Transverse colon (tissue), 4 donors: ENCODE measurements at places on chromosomes 3 and 15. TPM values are rescaled to one million over a fixed set of nuclear protein-coding genes. Genes with fewer than 3 reads are reported as not detected.

Gene PRR20G
- total RNA-seq: not detected

Gene HRG
- not detected for total RNA-seq

Gene TGM4
- total RNA-seq: not detected

Gene WDR93
- not detected for total RNA-seq

Gene EHHADH
- total RNA-seq: 17.5 TPM

Gene BSN
- total RNA-seq: 0.27 TPM

GRCh38 chr3:31361371-31362273 lies 171.1 kb upstream of the STT3B start:
- H3K4me3 ChIP-seq: no peak overlapping the region
- H3K27ac ChIP-seq: no peak overlapping the region
- H3K27me3 ChIP-seq: no peaks in the 10 kb centered on the region
- H3K36me3 ChIP-seq: no peaks in the 10 kb centered on the region
- DNase-seq: no peak

DNA sequence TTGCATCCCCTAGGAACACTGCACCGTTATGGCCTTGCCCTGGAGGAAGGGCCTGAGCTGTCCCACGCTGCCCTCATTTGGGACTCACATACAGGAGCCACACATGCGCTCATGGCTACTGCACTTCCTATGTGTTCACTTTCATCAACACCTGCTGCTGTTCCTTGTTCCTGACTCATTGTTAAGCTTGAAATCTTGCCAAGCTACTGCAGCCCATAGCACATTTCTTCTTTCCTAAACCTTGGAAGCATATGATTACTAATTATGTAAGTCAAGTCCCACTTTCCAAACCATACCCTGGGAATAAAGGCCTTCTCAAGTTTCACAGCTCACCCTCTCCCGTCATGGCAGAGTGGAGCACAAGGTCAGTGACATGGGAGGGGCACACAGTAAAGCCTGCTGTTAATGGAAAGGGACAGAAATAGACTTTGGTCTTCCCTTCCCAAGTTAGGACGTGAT lies 307.9 kb downstream of the CLSTN2 start:
- no peak overlapping the region for H3K4me3 ChIP-seq
- no peak overlapping the region for H3K27ac ChIP-seq
- H3K27me3 ChIP-seq: no peaks in the 10 kb centered on the region
- no peaks in the 10 kb centered on the region for H3K4me1 ChIP-seq
- H3K36me3 ChIP-seq: no peaks in the 10 kb centered on the region
- DNase-seq: no peak

GRCh38 chr3:171950373-171950772 lies 89.0 kb upstream of the FNDC3B start:
- H3K4me3 ChIP-seq: no peak overlapping the region
- H3K27ac ChIP-seq: no peak overlapping the region
- H3K4me1 ChIP-seq: peaks cover 13% of the 10 kb centered on the region
- H3K27me3 ChIP-seq: no peaks in the 10 kb centered on the region
- no peaks in the 10 kb centered on the region for H3K36me3 ChIP-seq

- no peak overlapping the region for H3K4me3 ChIP-seq
- H3K27me3 ChIP-seq: no peaks in the 10 kb centered on the region
- no peak overlapping the region for H3K27ac ChIP-seq
- DNase-seq: no peak
- no peaks in the 10 kb centered on the region for H3K36me3 ChIP-seq
These were observed 429.5 kb downstream of the NLGN1 start for GRCh38 chr3:173826901-173827609.

DNA sequence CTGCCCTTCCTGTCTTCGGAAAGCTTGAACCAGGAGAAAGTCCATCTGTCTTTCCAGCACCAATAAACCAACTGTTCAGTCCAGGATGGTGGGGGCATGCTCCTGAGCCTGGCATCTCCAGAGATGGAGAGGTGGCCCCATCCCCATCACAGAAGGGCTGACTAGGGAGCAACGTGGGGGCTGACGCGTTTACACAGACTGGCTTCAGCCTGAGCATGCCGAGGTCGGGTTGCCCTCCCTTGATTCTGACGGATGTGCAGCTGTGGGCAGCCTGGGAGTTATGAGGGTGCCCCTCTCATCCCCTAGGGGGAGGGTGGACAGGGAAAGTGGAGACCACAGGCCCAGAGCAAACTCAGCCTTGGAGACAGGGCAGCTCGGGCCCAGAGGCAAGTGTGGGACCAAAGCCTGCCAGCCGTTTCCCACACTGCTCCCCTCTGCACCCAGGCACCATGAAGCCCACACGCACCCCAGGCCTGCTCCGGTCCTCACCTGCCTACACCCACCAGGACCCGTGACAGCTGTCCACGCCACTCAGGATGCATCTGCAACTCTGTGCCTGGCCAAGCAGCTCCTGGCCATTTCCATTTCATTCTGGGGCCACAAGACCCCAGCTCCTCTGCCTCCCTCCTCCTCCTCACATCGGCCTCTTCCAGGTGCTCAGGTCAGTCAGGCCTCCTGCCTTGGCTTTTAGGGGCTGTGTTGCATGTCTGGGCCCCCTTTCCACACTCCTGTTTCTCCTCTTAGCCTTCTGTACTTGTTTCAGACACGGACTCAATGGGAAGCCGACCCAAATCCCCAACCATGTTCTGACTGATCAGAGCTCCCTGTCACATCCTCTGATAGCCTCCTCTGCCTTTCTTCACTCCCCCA lies 48.2 kb upstream of the SLC41A3 start:
- H3K36me3 ChIP-seq: no peaks in the 10 kb centered on the region
- H3K4me3 ChIP-seq: no peak overlapping the region
- peak; percentile 4 for DNase-seq
- H3K27ac ChIP-seq: no peak overlapping the region
- no peaks in the 10 kb centered on the region for H3K4me1 ChIP-seq
- H3K27me3 ChIP-seq: no peaks in the 10 kb centered on the region

- H3K27me3 ChIP-seq: no peaks in the 10 kb centered on the region
- H3K27ac ChIP-seq: no peak overlapping the region
- no peak for DNase-seq
These were observed 28.4 kb upstream of the SLC2A2 start for GRCh38 chr3:171054921-171055320.

GRCh38 chr3:195447201-195447600 lies 4.4 kb upstream of the ACAP2 start:
- H3K36me3 ChIP-seq: no peaks in the 10 kb centered on the region
- peak; percentile 42 for DNase-seq
- H3K4me3 ChIP-seq: no peak overlapping the region
- no peak overlapping the region for H3K27ac ChIP-seq
- H3K27me3 ChIP-seq: no peaks in the 10 kb centered on the region

- H3K4me1 ChIP-seq: no peaks in the 10 kb centered on the region
- no peaks in the 10 kb centered on the region for H3K36me3 ChIP-seq
- DNase-seq: no peak
- no peak overlapping the region for H3K4me3 ChIP-seq
- H3K27ac ChIP-seq: no peak overlapping the region
- no peaks in the 10 kb centered on the region for H3K27me3 ChIP-seq
These were observed 61.9 kb downstream of the WHAMM start for GRCh38 chr15:82871358-82871757.

DNA sequence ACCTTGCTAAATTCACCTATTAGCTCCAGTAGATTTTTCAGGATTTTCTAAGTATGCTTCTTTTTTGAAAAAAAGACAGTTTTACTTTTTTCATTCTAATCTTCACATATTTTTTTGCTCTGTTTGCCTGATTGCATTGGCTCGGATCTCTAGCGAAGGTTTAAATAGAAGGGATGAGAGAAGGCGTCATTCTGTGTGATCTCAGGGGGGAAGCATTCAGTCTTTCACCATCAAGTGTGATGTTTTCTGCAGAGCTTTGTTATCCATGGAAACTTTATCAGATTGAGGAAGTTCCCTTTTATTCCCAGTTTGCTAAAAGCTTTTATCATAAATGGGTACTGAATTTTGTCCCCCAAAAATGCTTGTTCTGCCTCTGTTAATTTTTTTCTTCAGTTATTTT lies 120.3 kb downstream of the LRRK1 start:
- H3K4me3 ChIP-seq: no peak overlapping the region
- peak; percentile 2 for DNase-seq
- H3K36me3 ChIP-seq: no peaks in the 10 kb centered on the region

DNA sequence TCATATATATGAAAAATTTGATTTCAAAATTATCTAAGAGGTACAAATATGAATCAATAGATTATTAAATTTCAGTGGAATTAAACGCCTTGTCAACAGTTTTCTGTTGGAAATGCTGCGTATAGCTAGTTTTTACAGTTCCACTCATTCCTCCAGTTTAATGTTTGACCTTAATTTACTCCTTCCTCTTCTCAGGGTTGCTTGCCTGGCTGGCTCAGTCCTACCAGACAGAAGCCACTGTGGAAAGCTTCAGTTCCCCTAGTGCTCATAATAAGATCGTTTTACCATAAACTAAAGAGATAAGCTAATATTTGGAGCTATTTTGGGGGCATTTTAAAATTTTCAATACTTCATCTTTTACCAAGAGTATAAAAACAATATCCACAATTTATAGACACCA lies 22.8 kb downstream of the EMC7 start:
- peak overlapping the region; percentile 76 for H3K27ac ChIP-seq
- no peaks in the 10 kb centered on the region for H3K36me3 ChIP-seq
- H3K4me3 ChIP-seq: no peak overlapping the region
- no peak for DNase-seq
- H3K27me3 ChIP-seq: no peaks in the 10 kb centered on the region

DNA sequence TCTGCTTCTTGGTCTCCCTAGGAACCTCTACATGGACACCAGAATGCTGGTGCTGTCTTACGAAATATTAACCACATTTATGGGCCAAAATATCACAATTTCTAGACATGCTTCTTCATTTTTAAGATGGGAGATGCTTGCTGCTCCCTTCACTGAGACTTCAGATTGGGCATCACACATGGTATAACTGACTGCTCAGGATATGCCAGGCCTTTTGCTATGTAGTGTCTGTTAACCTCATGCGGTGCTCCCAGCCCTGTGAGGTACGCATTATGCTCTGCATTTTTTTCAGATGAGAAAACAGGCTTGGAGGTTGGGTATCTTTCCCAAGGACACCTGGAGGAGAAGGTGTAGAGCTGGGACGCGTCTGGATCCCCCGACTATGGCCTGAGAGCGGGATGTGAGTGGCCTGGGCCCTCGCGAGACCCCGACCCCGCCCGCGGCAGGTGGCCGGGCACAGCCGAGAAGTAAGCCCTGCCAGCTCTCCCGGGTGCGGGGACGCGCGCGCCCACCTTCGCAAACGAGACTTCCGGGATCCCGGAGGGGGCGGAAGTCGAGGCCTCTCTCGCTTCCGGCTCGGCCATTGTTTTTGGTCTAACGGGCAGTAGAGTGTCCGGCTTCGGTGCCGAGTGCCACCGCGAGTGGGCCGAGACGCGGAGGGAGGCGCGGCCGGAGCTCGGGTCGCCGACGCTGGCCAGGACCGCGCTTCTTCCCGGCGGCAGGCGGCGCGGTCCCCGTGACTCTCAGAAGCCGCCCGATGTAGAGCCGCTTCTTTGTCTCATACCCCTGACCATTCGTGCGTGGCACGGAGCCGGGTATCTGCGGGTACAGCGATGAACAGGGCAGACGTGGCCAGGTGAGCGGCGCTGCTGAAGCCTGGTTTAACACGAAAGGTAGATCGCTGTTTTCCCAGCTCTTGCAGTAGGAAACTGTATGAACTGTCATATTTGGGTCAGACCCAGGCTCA lies at the start of gene ZKSCAN7:
TSS of gene ZKSCAN7 (plus strand) at position 568 of the 967 bp plus-strand sequence. CDS start 1,855 bp downstream, outside the sequence.
- H3K4me1 ChIP-seq: peaks cover 6% of the 10 kb centered on the region
- DNase-seq: peak; percentile 44
- H3K4me3 ChIP-seq: peak within 1 kb of the TSS; percentile 35
- H3K36me3 ChIP-seq: no peaks in the 10 kb centered on the region
- peaks cover 26% of the 10 kb centered on the region for H3K27me3 ChIP-seq

DNA sequence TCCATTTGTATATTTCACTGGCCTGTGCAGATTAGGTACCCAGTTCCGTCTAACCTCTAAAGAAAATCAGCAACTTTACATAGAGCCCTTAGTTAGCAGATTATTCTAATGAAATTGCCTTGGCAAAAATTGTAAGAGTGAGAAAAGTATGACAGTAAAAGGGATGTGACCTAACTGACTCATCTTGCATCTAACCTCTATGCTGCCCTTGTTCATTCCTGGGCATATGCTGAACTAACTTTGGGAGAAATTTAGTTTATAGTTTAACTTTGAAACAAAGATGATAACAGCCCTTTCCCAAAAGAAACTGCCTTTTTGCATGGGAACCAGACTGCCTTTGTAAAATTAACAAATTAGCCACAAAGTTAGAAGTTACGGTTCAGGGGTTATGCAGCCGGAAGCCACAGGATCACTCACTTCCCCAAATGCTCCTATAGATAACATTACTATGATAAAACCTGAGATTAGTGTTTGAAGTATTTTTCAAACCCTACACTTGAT lies 839.8 kb upstream of the ALCAM start:
- no peak overlapping the region for H3K4me3 ChIP-seq
- no peaks in the 10 kb centered on the region for H3K36me3 ChIP-seq
- no peaks in the 10 kb centered on the region for H3K4me1 ChIP-seq
- H3K27ac ChIP-seq: no peak overlapping the region
- no peaks in the 10 kb centered on the region for H3K27me3 ChIP-seq

- no peak overlapping the region for H3K27ac ChIP-seq
- H3K36me3 ChIP-seq: no peaks in the 10 kb centered on the region
- peaks cover 100% of the 10 kb centered on the region for H3K27me3 ChIP-seq
These were observed 24.7 kb downstream of the ZIC4 start for GRCh38 chr3:147381596-147381995.

DNA sequence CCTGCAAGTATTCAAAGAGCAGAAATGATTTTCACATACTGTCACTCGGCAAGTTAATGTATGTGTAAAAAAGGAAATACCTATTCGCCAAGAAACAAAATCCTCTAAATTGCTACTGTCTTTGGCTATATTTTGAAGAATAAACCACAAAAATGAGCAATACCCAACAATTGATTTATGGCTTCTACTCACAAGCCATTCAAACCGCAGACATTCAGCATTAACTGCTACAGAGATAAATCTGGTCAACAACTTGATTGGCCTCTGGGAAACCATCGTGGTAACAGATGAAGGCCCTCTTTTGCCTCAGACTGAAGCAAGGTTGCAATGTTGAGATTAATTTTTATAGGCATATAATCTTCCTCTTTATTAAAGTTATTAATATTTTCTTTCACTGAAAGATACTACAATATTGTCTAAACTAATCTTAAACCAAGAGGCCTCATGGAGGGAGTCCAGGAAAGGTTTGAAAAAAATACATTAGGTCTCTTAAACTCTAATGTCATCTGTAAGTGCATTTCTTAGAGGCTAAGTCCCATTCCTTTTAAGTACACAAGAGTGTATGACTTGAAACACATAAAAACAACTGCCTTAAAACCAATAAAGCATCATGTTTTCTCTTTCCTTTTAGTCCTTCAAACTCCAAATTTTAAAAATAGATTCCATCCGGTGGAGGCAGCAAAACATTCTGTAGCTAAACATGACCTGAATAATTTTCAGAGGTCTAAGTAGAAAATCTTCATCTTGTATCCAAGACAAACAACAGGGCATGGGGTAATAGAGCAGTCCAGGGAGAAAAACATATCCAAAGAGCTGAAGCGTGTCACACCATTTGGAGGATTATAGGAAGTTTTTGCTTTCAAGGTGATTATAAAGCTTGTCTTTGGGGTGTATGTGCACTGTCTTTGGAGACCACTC lies 162.4 kb upstream of the TGFBR2 start:
- H3K27ac ChIP-seq: peak overlapping the region; percentile 2
- H3K27me3 ChIP-seq: no peaks in the 10 kb centered on the region
- no peak for DNase-seq
- H3K4me1 ChIP-seq: no peaks in the 10 kb centered on the region

GRCh38 chr15:81133782-81134461 lies at the start of gene CFAP161:
Gene CFAP161 (plus strand): TSS chr15:81134270. CDS start chr15:81134330, 60 bp downstream.
- H3K27ac ChIP-seq: no peak within 1 kb of the TSS
- peak; percentile 44 for DNase-seq
- H3K4me3 ChIP-seq: no peak within 1 kb of the TSS
- peaks cover 52% of the 10 kb centered on the region for H3K27me3 ChIP-seq
- H3K36me3 ChIP-seq: no peaks in the 10 kb centered on the region
- peaks cover 6% of the 10 kb centered on the region for H3K4me1 ChIP-seq

- no peaks in the 10 kb centered on the region for H3K27me3 ChIP-seq
- no peaks in the 10 kb centered on the region for H3K36me3 ChIP-seq
- DNase-seq: no peak
These were observed 4.4 kb upstream of the RASA2 start for GRCh38 chr3:141482245-141482922.
